ENCODE measurements at places on chromosomes 7 and 10. TPM values are rescaled to one million over a fixed set of nuclear protein-coding genes. Genes with fewer than 3 reads are reported as not detected.
A peak's percentile ranks its signal among the peaks of the same experiment; 100 is the strongest.

- no peak for DNase-seq
These were observed 88.8 kb downstream of the DNMBP start for GRCh38 chr10:99920901-99921300.

DNA sequence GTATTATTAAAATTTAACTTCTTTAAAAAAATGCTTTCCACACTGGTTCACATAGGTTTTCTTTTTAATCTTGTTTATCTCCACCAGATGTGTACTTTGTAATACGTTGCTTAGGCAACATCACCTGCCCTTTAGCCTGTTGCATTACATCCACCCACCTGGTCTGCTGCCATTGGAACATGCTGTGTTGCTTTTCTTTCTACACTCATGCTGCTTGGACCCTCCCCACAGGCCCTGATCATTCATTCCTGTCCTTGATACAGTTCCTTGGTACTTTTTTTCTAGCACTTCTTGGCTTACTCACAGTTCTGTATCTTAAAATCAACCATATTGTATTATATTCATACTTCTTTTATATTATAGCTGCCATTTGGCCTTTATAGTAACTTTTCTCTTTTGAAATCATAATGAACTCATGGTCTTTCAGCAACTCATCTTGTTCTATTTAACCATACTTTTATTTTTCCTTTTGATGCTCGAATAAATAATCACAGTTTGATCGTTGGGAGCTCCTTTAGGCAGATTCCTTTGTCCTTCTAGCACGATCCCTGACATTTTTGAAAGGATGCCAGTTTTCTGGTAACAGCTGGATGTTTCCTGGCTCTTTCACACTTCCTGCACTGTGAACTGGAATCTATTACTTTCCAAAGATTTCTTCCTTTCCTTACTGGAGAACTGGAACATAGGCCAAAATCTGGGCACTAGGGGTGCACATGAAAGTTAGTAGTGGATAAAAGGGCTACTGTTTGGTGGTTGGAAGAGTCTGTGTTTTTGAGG, 125.1 kb downstream of the CDK14 start:
- DNase-seq: peak; percentile 83

DNA sequence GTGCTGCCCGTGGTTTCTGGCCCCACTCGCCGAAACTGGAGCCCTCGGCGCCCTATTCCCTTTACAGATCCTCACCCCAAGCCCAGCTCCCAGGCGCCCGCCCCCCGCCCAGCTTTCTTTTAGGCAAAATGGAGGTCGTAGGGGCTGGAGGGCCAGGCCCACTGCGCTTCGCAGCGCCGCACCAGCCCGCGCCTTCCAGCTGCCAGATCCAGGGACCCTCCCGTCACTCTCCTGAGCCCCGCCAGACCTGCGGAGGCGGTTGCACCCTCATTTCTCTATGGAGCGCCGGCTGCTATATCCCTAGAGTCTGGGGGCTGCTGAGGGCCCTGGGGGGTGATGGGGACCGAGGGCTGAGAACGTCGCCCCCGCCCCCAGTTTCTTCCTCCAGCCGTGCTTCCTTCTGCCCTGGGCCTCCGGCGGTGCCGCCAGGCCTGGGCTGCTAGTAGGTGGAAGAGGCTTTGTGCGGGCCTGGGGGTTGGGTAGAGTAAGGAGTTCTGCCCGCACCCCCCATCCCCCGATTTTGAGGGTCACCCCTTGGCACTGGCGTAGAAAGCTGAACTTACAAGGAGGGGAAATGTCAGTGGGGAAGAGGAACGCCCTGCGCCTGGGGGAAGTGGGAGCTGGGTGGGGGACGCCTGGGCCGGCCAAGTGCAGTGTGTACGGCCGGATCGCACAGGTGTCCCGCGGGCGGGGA, 1.0 kb downstream of the GNB2 start:
- DNase-seq: no peak

- DNase-seq: no peak
These were observed 73.0 kb downstream of the ZRANB1 start for GRCh38 chr10:125014836-125015355.

DNA sequence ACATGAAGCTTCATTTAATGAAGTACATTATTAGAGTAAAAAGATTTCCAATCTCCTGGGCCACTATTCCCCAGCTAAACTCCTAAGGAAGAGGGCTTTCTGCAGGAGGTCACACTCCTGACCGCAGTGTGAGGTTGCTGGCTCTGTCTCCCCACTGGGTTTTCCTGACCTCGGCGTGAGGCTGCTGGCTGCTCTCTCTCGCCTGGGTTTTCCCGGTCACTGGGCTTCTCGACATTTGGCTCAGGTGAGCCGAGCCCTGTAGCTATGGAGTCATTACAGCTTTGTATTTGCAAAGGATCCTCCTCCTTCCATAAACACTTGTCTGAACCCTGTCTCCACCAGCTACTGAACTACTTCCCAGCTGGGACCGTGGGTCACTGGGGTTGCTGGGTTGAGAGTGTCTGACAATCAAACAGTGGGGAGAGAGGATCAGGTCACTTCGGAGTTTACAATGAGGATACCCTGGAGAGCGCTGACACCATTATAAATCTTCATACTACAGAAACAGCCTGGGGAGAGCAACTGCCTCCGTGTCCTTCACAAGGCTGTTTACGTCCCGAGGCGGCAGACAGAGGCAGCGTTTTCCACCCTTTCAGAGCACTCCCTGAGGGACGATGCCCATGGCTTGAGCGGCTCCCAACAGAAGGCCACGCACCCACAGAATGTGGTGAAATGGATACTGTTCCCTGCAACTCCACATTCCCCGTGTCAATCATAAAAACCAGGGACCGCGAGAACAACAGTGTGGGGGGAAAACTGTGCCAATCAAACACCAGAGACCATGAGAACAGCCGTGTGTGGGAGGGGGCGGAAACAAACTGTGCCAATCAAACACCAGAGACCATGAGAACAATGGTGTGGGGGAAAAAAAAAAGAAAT, 226.2 kb downstream of the ZMYND11 start:
- no peak for DNase-seq

- DNase-seq: no peak
These were observed 71.8 kb upstream of the PIK3CG start for GRCh38 chr7:106793015-106793975.

GRCh38 chr7:131159961-131160361, 167.7 kb upstream of the MKLN1 start:
- DNase-seq: no peak

- no peak for DNase-seq
These were observed 22.5 kb upstream of the TRIL start for GRCh38 chr7:28980451-28981160.

DNA sequence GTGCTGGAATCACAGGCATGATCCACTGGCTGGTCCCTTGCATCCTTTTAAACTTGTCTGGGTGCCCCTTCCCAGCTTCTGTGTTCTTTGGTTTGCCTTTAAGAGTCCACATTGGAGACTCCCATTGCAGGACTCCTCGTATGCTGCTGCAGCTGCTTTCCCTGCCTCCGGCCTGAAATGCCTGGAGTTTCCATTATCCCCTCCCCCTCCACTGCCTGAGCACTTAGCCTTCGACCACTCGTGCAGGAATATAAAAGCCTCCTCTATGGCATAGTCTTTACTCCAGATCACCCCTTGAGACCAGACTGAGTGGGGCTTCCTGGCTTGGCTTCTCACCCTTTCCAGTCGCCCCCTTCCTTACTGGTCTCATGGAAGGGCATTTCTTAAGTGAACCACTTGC, 80.2 kb downstream of the RHOBTB1 start:
- DNase-seq: no peak

GRCh38 chr7:140027858-140028257, 34.9 kb downstream of the PARP12 start:
- no peak for DNase-seq

- DNase-seq: no peak
These were observed 310.5 kb upstream of the HGF start for GRCh38 chr7:82080254-82080927.

DNA sequence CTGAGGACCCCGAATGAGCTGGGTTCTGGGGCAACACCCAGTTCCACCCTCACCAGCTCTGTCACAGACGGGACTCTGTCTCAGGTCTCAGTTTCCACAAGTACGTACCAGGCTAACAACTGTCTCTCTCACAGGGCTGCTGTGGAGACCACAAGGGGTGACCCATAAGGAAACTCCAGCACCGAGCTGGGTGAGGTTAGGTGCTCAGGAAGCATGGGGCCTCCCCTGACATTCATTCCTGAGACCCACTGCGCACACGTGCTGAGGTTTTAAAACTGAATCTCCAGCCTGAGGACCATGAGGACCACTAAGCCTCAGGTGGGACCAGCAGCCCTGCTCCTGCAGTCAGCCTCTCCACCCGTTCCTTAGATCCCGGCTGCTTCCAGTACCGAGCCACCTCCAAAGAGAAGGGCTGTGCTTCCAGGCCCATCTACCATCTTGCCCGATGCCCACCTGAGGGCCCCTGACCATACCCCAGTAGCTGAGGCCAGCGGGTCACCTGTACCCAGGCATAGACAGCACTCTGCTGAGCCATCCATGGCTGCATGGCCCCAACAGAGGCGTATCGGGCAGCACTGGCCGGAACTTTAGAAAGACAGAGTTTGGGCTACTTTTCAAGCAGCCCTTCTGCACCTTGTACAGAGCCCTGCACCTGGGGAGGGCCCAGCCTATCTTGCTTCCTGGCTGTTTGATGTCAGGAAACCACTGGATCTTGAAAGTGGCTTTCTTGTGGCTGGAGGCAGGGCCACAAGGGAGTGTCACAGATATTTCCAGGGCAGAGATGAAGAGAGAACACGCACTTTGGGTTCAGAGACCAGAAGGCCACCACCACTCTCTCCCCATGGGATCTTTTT, 18.7 kb downstream of the HSPA12A start:
- no peak for DNase-seq

DNA sequence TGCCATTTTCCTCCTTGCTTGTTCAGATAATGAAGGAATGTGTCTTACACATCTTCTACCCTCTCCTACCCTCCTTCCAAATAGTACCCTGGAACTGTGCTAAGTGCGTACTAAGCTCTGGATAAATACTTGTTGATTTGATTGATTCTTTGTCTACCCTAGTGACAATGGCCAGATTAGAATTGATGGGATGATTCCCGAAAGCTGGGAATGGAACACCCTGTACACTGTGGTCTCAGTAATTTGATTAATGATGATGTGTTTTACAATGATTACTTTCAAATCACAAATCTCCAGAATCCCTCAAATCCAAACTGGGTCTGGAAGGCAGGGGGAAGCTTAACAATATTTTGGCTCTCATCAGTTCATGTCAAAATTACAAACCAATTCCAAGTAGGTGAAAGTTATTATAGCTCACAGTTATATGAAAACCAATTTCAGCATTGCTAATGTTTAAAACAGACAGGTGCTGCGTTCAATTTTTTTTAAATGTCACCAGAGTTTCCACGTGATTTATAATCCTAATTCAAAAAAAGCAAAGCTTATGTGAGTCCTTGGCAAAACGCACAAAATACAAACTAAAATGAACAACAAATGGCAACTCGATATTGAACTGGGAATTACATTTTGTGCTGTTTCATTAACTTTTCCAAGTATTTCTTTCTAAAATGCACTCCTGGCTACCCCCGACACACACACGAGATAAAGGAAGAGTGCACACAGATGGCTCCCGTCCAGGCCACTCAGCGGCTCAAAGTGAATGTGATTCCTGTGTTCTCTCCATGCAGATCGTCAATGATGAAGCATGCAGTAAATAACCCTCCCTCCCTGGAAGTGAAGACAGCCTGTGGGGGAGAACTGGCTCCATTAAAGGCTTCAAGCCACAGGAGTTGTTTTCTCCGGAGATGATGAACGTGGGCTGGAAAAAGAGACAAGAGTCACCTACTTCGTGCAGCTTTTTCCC, 21.7 kb upstream of the ADRB1 start:
- peak; percentile 85 for DNase-seq

- no peak for DNase-seq
These were observed 1.1 kb upstream of the UMAD1 start for GRCh38 chr7:7639421-7639820.

DNA sequence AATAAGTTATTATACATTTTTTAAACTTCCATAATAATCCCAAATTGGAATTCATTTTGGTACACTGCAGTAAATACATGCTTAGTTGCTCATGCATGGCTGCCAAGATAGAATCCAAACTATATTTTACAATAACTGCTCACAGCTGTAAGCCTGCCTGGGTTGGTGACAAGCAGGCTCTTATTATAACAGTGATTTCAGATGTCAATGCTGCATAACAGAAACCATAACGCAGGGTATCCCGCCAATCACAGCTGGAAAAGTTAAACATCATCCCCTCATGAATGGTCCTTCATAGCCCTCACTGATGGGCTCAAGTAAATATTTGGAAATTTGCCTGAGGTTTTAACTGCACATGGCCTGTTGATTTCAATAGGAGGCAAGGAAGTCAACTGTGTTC, 149.8 kb downstream of the AMPH start:
- peak; percentile 51 for DNase-seq

DNA sequence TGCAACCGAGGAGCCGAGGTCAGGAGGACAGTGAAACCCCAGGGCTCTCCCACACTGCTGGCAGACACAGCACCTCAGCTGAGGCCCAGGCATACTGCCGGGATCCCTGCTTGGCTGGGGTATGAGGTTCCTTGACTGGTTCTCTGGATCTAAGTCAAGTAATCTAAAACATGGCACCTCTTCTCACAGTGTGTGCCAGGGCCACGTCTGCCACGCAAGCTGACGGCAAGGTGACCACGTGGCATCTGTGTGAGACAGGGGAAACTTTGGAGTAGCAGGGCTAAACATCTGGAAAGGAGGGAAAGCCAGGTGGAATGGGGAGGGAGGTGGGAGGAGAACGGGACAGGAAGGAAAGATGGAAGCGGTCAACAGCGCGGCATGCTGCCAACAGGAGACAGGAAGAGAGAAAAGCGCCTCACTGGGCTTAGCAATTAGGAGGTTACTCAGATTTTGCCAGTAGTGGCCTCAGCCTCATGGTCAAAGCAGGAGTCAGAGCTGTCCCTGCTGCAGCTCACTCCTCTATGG, 103.7 kb downstream of the CXCL12 start:
- peak; percentile 63 for DNase-seq

DNA sequence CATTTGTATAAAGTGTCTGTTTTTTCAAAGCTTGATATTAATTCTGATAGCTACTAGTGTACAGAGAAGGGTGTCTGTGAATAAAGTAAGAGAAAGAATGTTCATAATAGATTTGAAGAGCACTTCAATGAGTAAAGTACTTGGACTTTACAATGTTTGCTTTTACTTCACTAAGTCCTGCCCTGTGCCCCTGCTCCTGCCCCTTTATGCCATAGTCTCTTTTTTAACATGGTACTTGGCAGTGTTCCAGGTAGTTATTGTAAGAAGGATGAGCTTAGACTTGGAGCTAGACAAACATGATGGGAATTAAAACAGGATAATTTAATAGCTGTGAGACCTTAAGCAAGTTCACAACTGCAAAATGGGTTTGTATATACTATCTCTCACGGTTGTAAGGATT, 41.0 kb downstream of the ZEB1 start:
- no peak for DNase-seq

The LRRC18 gene
- polyA plus RNA-seq: not detected

The EPDR1 gene
- polyA plus RNA-seq: 113 TPM

All from muscle of arm (tissue), 14 donors.